Fibroblast of skin of abdomen (primary cell): ENCODE measurements at places on chromosomes 7 and 10.

DNA sequence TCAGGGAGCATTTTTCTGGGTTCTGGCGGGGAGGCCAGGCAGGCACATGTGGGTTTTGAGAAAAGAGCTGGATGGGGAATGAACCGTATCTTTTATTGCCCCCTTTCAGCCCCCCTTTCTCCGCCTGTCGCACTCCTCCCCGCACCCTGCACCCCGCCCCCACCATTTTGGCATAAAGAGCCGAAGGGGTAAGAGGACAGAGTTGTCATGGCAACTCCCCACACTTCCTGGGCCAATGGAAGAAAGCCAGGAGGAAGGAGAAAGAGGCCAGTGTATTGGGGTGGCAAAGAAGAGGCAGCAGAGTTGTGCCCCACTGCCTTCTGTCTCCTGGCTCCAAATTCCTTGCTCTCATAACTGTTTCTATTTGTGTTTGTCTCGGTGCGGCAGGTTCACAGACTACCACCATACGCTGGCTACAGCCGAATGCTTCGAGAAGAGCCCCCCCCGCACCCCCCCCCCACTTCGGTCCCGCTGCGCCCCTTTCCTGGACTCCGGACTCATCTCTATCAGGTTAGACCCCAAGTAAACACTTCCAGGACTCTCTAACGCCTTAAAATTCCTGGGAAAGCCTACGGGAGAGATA, 3.4 kb downstream of the KCNIP2 start:
- no peak for DNase-seq

DNA sequence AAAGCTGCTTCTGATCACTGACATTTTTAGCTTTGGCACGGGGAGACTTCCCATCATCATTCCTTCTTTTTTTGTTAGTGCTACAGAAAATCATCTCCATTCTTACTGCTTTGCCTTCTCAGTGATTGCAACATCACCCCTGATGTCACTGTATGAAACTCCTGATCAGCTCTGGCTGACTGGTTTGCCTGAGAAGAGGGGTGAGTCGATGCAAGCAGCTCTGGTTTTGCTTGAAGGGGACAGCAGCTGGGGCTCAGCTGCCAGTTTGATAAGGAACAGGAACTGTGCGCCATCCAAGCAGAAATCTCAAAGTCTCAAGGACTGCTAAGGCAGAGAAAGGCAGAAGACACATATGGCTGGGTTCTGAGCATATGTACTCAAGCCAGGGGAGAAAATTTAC, 808.5 kb upstream of the CELF2 start:
- peak; percentile 87 for DNase-seq

GRCh38 chr10:132938472-132939339, 3.7 kb downstream of the CFAP46 start:
- DNase-seq = peak; percentile 12

DNA sequence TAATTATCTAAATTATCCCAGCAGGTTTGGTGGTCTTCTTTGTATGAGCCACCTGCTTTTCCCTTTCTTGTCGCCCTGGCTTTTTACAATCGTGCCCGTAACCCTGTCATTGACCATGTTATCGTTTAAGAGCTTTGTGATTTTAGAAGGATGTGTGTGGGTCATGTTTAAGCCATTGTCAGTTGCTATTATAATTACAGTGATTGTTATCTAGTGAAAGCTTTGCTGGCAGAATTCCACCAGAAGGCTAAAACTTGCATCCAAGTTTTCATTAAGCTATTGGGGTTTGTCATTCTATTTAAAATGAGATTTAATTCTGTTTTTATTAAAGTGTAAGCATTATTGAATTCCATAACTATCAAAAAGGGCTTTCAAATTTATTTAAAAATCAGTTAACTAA, 354.2 kb upstream of the TMEM229A start:
- no peak for DNase-seq

GRCh38 chr10:79947083-79947415, 1.9 kb downstream of the SFTPD start:
- no peak for DNase-seq

DNA sequence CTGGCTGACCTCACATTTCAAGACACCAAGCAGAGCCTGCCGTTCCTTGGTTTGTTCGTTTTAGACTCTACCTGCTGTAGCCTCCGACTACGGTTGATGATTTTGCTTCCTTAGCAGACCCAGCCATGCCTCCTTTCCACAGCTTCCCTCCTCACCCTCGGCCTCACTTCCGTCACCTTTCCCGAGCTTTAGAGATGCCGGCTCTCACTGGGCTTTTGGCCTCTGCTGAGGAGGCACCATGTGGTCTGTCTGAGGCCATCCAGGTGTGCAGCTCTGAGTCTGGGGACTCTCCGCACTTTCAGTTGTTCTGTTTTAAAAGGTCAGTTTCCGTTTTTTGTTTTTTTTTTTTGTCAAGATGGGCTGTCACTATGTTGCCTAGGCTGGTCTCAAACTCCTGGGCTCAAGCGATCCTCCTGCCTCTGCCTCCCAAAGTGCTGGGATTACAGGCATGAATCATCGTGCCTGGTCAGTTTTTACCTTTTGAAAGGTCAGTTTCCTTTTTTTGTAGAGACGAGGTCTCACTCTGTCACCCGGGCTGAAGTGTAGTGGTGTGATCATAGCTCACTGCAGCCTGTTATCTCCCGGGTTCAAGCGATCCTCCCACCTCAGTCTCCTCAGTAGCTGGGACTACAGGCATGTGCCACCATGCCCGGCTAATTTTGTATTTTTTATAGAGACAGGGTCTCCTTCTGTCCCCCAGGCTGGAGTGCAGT, 11.7 kb downstream of the ORAI2 start:
- no peak for DNase-seq

DNA sequence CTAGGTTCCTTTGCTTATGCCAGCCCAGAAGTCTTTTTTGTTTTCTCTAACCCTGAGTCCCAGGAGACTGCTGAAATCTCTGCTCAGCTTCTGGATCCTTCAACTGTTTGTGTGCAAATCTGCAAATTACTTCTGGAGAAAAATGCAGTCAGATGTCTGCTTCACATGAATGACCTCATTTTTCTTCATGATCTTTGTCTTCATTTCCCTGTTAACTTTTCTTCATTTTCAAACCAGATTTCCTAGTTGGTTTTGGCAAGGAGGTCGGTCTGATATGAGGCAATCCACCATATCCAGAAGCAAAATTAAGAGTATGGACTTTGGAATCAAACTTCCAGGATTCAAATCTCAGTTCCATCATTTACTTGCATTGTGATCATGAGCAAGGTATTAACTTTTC, 66.8 kb downstream of the ZNF503 start:
- no peak for DNase-seq

- DNase-seq = peak; percentile 73
These were observed 25.3 kb downstream of the EPHB4 start for GRCh38 chr7:100801833-100802568.

- no peak for DNase-seq
These were observed 14.0 kb downstream of the ARL4A start for GRCh38 chr7:12701433-12701832.

GRCh38 chr7:44912775-44913347, 27.5 kb upstream of the PURB start:
- DNase-seq = no peak

DNA sequence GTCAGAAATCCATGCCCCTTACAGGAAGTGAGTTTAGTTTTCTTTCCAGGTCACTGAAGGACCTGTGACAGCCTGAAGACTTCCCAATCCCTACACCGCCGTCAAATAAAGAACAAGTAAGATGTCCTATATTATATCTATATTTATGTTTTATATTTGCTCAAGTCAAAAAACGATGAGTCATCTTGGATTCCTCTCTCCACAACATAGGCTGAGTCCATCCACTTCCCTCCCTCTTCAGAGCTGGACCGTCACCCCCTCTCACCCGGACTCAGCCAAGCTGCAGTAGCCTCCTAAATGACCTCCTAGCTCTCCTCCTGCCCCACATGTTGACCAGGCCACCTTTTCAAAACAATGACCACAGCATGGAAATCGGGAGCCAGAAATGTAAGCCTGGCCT, 53.5 kb downstream of the GLI3 start:
- no peak for DNase-seq

- DNase-seq = no peak
These were observed 266.9 kb downstream of the ABCA13 start for GRCh38 chr7:48438206-48438605.

DNA sequence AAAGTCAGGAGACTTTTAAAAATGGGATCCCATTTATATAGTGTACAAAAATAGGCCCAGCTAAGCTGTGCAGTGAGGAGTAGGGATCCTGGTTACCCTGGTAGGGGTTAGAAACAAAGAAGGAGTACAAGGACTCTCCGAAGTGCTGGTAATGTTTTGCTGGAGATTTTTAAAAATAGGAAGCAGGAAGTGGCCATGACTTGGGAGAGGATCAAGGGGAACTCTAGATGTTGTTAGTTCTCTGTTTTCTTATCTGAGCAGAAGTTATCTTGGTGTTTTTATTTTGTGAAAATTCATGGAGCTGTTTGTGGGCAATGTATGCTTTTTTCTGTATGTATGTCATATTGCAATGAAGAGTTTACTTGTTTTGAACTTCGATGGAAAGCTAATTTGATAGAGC, 373.9 kb downstream of the SFMBT2 start:
- DNase-seq = no peak

GRCh38 chr7:157526005-157526912, 189.5 kb downstream of the DNAJB6 start:
- no peak for DNase-seq

DNA sequence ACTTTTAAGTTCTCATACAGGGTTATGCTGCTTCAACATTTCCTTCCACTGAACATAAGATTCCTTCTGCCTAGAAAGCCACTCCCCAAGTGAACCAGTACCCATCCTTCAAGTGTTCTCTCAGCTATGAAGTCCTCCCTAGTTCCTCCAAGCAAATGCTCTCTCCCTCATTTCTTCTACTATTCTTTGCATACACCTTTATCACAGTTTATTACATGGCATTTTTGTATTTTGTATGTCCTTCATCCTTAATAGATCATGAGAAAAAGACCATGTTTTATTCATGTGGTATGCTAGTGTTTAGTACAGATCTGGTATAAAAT, 1.9 kb downstream of the SYPL1 start:
- no peak for DNase-seq

GRCh38 chr10:91170418-91170817, 50.0 kb upstream of the PCGF5 start:
- no peak for DNase-seq

DNA sequence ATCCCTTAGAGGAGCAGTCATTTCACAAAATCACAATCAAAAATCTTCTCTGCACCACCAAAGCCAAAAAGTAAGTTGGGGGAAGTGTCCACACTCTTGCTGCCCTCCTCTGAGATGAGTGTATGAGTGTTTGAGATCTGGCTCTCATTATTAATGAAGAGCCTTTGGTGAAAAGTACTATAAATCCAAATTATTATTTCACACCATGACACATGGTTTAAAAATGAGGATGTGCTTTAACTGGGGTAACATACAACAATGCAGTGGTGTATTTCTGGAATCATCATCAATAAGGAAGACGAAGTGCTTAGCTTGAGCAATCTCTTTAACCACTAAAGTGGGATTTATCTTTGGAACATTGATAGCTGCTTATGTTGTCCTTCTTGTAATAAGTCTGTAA, 114.2 kb upstream of the ADAM12 start:
- DNase-seq = peak; percentile 90

DNA sequence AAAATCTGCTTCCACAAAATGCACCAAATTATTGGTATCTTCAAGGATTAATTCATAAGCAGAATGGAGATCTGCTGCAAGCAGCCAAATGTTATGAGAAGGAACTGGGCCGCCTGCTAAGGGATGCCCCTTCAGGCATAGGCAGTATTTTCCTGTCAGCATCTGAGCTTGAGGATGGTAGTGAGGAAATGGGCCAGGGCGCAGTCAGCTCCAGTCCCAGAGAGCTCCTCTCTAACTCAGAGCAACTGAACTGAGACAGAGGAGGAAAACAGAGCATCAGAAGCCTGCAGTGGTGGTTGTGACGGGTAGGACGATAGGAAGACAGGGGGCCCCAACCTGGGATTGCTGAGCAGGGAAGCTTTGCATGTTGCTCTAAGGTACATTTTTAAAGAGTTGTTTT, 12.1 kb downstream of the IFIT3 start:
- DNase-seq = no peak

GRCh38 chr10:100734295-100735086, 10.9 kb upstream of the PAX2 start:
- no peak for DNase-seq

GRCh38 chr10:77118603-77119282, 518.9 kb downstream of the KCNMA1 start:
- DNase-seq = no peak

DNA sequence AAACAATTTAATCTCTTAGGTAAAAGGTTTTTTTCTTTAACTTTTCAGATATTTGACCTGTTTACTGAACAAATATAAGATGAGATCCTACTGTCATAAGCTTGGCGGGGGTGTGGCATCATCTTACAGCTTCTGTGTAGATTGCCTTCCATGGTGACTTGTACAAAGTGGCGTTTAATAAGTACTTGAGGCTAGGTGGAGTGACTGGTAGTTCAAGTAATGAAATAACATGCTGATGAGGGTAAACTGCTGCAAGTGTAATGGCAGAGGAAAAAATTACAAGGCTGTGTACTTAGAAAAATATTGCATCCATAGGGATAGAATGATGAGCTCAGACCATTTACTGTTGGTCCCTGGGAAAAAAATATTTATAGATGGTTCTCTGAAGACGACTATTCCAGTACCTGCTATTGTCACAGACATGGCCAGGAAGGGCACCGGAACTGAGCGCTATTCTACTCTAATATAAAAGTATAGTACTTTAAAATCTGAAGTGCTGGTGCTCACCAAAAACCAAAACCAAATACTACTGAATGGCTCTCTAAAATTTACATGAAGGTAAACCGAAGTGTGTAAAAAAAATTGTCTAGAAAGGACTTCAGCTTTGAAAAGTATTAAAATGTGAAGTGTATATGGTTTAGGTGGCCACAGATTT, 42.4 kb downstream of the DNAH11 start:
- DNase-seq = no peak

DNA sequence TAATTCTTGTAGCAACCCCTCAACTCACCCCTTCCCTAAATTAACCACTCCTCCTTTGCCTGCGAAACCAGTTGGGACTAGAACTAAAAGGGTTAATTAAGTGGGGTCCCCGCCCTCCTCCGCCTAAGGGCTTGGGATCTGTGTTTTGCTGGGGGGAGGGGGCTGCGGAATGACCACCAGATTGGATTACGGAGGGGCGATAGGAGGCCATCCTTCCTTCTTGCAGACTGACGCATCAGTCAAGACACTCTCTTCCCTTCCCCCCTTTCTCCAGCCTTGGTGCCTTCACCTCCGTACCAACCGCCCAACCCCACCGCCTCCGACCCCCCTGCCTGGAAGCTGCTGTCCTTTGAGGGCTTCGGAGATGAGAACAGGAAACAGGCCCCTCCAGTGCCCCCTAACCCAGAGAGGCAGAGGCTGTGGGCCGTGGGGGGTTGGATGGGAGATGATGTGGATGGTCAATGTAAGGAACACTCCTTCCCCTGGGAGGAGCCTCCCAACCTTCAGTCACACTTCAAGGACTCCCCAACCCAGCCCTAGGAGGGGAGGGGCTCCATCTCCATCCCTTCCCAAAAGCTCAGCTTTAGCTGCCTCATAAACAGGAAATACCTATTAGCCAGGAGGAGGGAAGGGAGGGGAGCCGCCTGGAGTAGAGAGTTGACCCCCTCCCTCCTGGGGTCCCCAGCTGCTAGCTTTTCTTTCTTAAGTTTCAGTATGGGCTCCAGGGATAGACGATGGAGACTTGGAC, 997 bp upstream of the LDB1 start:
- DNase-seq = peak; percentile 95
